ENCODE measurements at places on chromosomes 2 and 18.

- DNase-seq: no peak
These were observed 489.7 kb downstream of the SOX11 start for GRCh38 chr2:6181926-6182325.

DNA sequence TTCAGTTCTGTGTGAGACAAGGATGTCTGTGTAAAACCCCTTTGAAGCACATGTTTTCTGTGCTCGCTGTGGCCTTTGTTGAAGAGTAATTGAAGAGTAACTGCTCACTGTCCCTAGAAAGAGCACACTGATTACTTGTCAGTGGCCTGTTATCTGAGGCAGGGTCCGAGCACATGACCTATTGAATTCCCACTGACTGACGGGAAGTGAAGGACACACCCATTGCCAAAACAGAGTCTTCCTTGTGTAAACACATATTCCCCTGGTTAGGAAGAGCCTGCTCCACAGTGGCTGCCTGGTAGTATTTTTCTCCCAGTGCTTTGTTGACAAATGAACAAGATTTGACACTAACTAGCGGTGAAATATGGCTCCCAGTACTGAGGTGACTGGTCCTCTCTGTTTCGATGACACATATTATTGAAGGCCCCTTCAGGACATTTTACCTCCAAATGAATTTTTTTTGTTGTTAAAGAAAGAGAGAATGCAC is 148.5 kb upstream of the GYPC start:
- DNase-seq: no peak

DNA sequence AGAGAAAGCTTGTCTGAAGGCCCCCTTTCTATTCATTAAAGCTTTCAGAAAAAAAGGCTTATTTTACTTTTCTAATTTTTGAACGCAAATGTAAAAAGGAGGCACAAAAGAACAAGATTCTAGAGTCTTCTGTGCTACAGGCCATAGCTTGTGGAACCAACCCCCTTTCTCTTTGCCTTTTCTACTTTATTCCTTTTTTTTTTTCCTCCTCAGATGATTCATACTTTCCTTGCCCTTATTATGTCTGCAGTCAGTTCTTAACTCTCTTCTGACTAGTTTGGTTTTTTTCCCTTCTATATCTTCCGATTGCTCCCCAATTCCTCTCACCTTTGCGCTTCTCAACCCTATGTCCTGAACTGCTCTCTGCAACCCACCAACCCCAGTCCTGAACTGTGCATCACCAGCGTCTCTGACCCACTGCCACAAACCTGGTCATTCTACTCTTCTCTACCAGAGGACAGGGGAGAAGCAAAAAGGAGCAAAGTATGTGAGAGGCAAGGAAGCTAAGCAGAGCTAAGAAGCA is 56.9 kb upstream of the WIPF1 start:
- no peak for DNase-seq

GRCh38 chr18:7847357-7848053 is 280.4 kb downstream of the PTPRM start:
- DNase-seq: no peak

DNA sequence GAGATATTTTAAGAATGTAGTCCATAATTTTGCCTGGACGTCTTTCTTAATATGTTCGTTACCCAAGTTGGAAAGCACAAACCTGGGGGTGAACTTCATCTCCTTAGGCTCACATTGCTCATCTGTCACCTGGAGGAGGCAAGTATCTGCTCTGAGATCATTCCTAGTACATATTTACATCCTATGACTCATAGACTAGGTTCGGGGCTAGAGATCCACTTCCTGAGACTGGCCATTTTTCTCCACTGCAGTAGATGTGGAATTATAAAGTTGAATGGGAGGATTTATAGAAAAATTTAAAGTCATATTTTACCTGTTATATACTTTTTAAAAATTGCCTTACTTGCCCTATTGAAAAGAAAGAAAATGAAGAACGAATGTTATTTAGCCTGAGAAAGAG is 77.5 kb upstream of the PROKR1 start:
- no peak for DNase-seq

- peak; percentile 26 for DNase-seq
These were observed 207.5 kb downstream of the SPP2 start for GRCh38 chr2:234257859-234258561.

DNA sequence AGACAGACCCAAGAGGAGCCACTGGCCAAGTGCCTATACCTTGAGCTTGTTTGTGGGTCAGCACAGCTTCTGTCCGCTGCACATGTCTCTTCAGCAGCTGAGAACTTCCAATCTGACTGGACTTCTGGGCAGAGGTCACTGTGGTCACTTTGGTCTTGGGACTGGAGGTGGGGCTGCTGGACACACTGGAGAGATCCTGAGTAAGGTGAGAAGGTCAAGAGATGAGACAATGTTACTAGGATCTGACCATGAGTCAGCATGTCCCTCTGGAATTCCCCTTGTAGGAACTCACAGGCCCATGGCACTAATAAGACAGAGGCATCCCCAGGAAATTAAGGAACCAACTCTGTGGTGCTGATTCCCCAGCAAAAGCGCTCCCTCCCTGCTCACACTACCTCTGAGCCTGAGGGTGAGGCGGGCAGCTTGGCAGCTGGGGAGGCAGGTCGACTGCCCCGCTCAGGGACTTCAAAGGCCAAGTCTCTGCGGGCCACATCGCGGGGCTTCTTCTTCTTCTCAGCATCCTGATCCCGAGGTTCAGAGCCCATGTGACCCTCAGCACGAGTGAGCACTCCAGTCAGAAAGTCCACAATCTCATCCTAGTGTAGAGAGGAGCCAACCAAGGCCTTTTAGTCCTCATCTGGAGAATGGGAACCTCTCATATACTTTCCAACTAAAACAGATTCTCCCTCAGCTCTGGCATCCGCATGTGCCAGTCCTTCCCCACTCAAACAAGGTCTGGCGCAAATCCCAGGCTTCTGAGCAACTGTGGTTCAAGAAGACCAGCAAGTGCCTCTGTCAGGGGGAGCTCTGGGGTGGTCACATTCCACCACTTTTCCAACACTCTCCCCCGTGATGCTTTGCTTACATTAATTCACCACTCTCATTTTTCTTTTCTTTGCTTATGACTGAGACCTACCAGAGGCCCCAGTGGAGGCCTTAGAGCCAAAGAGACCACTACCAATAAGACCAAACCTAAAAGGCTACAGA is 29.4 kb downstream of the KANSL3 start:
- no peak for DNase-seq

GRCh38 chr2:234060236-234060635 is 9.7 kb downstream of the SPP2 start:
- no peak for DNase-seq

DNA sequence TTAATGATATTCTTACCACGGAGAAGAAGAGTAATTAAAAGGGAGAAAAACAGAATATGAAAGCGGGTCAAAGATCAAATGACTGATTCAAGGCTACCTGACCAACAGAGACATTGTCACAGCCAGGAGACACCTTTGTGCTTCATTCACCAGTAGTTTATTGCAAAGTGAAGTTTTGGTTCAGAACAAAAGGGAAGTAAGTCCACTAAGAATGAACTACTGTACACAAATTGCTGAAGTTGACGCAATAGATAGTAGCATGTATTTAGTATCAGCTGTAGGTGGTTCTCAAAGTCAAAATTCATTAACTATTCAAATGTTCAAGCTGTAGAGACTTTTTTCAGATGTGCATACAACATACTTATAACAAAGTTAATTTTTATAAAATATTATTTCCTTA is 64.7 kb upstream of the COX7A2L start:
- no peak for DNase-seq

GRCh38 chr2:130259594-130259993 is 61.4 kb upstream of the TUBA3E start:
- DNase-seq: no peak

DNA sequence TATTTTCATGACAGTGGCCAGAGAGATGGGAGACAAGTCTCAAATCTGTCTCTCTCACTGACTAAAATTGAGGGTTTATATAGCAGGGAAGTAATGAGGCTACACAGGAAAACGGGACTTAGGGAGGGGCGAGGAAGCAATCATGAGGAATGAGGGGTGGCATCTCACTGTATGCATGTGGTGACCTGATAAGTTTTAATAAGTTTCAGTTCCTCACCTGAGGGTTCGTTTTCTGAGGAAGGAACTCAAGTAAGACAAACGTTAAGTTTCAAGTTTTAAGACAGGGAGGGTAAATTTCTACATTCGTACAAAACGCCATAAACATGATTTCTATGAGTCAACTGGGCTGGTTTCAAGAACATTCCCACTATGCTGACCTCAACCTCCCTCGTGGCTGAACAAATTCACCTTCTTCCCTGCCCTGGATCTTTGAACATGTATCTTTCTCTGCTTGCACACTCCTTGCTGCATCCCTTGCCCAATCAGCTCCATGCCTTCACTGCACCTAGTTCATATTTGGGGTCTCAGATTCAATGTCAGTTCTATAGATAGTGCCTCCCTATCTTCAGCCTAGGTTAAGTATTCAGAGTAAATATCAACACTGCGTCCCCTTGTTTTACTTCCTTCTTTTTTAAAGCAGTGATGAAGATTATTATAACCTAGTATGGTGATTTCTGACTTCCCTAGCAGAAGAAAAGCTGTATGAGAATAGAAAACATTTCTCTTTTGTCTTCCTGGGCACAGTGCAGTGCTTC is 53.3 kb upstream of the CNTNAP5 start:
- DNase-seq: no peak

- peak; percentile 45 for DNase-seq
These were observed 966 bp downstream of the ADCY3 start for GRCh38 chr2:24919037-24919505.

DNA sequence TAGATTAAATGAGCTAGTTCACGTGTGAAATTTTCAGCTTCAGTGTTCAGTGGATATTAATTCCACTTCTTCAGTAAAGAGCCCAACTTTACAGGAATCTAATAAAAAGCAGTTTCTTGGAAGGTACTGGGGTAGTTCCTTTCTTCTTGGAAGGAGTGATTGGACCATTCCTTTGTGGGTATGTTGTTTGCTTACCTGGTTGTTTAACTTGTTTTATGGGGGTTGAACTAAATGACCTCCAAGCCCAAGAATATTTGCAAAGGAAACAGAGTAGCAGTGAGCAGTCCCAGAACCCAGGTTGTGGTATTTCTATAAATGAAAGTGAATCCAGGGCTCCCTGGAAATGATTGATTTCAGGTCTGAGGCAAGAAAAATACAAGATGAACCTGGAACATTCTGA is 31.4 kb downstream of the KCNJ13 start:
- DNase-seq: no peak

DNA sequence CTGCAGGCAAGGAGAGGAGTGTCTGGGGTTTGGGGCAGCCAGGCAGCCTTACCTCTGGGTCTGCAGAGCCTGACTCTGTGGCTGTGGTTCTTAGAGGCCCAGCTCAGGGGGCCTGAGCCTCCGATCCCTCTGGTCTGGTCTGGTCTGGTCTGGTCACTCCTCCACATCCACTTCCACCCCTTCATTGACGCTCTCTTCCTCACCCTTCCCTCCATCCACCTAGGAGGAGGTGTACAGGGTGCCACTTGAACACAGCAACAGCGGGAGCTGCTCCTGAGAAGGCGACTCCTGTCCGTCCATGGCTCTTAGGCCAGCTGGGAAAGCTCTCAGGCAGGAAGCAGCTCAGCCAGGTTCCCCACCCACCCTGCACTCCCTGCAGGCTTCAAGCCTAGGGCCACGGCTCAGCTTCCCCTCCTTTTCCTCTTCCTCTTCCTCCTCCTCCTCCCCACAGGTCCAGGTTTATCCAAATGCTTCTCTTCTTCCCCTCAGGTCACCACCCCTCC is 16.9 kb downstream of the GPR55 start:
- peak; percentile 61 for DNase-seq

DNA sequence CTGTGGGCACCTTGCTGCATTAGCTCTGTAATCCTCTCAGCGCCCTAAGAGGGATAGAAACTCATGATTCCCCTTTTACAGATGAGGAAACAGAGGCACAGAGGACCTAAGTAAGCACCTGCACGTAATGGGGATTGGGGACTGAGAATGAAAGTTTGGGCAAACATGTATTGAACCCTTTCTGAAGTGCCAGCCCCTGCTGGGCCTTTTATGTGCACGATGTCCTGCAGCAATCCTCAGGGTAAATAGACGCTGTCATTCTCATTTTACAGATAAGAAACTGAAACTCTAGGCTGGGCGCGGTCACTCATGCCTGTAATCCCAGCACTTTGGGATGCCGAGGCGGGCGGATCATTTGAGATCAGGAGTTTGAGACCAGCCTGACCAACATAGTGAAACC is 117.4 kb downstream of the STPG4 start:
- no peak for DNase-seq

DNA sequence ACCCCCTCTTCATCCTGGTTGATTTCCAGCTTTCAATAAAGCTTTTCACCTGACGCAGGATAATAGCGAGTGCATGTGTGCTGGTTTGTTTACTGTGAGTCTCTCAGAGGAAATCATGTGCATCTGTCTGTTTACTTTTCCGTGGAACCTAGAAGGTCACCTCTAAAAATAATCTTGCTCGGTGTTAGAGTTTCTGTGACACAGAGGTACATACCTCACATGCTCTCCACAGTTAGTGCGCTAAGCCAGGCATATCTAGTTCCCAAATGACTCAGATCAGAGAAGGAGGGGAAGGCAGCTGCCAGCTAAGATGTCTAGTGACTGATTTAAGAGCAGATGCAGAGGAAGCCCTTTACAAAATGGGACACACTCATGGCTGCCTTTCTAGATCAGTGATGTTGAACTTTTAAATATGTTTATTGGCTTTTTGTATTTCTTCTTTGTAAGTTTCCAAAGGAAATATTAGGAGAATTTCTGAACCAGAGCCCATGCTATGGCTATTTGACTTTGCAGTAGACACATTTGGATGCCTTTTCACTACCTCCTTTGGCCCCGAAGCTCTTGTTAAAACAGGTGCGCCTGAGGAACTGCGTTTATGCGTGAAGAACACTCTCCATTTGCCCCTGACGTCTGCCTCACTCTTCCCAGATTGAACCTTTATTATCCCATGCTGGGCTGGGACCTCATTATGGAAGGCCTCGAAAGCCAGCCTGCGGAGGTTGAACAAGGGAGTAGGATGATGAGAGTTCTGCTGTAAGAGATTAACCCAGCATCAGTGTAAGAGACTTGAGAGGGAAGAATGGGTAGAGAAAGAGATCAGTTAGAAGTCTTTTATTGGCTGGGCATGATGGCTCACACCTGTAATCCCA is 145.6 kb downstream of the FAM161A start:
- peak; percentile 30 for DNase-seq

DNA sequence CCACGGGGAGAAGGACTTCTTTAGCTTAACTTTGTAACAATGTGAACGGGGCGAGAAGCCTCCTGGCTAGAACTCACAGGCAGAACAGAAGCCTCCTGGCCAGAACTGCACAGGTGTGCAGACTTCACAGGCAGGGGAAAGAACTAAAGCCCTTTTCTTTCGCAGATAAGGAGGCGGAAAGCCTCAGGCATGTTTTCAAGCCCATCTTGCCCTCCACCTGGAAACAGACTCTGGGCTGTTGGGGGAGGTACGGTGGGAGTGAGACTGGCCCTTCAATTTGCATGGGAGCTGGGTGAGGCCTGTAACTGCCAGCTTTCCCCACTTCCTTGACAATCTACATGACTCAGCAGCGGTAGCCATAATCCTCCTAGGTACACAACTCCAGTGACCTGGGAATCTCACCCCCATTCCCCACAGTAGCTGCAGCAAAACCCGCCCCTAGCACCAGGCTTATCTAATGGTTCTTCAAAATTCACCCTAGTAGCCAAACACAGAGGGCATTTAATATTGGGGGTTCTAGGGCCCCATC is 22.9 kb upstream of the ABCA12 start:
- peak; percentile 21 for DNase-seq
